ENCODE measurements at places on chromosomes 13 and 19.

DNA sequence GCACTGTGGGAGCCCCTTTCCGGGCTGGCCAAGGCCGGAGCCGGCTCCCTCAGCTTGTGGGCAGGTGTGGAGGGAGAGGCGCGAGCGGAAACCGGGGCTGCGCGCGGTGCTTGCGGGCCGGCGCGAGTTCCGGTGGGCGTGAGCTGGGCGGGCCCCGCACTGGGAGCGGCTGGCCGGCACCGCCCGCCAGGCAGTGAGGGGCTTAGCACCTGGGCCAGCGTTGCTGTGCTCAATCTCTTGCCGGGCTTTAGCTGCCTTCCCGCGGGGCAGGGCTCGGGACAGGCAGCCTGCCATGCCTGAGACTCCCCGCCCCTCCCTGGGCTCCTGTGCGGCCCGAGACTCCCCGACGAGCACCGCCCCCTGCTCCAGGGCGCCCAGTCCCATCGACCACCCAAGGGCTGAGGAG is 405.2 kb upstream of the PRR20A start:
- no peak for DNase-seq

- no peak for DNase-seq
Measured at GRCh38 chr13:97577026-97577425, 143.1 kb downstream of the RAP2A start.

DNA sequence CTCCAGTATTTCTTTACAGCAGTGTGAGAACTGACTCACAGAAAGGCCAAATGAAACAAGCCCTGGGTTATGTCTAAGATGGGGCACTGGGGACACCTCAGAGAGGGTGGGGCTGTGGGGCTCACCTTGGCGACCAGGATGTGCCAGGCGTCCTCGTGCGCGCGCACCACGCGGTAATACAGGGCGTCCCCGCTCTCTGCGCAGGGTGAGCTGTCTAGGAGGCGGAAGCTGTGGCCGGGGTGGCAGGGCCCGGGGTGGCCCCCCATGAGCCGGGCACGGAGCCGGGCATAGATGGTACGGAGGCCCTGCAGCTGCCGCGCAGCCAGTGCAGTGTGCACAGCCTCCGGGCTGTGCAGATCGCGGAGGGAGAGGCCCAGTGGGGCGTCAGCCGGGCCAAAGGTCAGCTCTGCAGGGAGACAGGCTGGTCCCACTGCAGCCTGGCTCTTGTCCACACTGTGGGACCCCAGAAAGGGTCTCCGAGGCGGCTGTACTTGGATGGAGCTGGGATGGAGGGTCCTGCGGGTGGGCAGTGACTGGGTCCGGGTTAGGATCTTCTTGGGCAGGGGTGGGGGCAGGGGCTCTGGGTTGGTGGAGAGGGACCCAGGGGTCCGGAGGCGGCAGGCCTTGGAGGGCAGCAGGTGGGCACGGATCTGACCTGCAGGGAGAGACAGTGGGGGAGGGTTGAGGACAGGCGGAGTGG is 3.4 kb downstream of the PEAK3 start:
- DNase-seq = no peak

DNA sequence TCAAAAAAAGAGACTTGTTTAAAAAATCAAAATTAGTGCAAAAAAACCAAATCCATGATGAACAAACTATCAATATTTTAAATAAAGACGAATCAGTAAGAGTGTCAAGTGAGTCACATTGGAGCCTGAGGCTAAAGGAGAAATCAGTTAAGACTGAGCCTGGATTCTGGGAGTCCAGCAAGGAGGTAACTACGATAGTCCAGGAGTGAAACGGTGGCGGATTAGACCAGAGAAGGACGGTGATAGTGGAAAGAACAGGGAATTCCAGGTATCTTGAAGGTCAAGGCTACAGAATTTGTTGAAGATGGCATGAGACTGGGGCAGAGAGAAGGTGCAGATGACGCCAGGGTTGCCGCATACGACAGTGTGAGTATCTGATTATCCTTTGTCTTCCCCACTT is 7.0 kb upstream of the NPAS1 start:
- no peak for DNase-seq

- DNase-seq = no peak
Measured at GRCh38 chr13:53110181-53110580, 81.6 kb downstream of the OLFM4 start.

GRCh38 chr19:18344582-18344950 is 4.2 kb downstream of the PGPEP1 start:
- no peak for DNase-seq

GRCh38 chr13:90416519-90416918 is 931.0 kb upstream of the MIR17HG start:
- DNase-seq = no peak

DNA sequence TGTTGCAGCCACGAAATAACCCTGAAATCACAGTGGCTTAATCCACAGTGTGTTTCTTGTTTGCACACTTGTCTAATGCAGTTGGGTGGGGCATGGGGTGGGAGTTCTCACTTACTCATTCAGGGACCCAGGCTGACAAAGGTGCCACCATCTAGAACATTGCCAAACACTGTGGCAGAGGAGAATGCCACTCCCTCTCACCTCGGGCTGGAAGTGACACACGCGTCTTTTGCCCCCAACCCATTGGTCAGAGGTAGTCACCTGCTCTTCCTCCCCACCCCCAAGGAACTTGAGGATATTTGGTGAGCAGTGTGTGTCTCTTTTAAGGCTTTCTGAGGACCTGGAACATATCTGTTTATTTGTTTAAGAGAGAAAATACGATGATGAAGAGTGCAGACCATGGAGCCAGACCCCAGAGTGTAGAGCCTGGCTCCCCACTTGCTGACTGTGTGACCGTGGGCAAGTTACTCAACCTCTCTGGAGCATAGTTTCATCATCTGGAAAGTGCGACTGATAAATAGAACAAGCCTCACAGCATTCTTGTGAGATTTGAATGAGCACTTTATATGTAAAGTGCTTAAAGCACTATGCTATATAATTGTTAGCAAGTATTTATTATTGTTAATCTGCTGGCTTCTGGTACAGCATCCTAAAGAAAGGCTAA is 17.4 kb downstream of the GPR183 start:
- no peak for DNase-seq

DNA sequence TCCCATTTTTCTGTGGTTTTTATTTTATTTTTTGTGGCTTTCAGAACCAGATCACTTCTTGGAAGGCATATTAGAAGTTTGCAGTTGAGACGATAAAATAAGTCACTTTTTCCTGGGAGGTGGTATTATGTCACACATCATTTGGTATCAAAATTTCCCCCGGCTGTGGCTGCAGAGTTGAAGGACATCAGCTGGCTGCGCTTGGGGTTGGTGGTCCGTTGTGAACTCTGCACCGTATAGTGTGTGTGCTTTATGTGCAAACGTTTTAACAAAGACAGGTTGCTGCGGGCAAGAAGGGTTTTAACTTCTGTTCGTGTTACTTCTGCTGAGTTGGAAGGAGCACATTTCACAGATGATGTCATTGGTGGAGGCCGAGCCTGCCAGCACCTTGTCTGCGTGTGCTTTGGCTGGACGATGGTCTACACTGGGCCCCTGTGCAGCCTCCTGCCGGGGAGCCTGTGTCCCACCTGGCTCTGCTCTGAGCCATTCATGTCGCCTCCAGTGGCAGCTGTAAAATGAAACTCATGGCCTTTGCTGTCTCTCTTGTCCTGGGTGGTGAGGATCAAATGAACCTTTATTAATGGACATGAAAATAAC is 9.6 kb downstream of the ATP11A start:
- DNase-seq = no peak

DNA sequence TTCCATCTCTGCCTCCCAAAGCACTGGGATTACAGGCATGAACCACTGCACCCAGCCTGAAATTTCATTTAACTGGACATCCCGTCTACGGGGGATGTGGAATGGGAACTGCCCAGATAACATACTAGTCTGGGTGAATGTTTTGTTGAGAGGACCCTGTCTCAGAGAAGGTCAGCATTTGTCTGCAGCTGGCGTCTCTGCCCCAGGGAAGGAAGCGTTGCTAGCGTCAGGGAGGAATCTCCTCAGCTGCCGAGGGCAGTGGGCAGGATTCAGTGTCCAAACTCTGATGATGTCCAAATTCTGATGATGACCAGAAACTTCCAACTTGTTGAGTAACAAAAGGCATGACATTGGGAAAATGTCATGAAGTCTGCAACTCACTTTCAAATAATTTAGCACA is 3.1 kb downstream of the NXNL1 start:
- DNase-seq = no peak

- DNase-seq = peak; percentile 17
Measured at GRCh38 chr19:28358633-28359032, 854.3 kb downstream of the UQCRFS1 start.

DNA sequence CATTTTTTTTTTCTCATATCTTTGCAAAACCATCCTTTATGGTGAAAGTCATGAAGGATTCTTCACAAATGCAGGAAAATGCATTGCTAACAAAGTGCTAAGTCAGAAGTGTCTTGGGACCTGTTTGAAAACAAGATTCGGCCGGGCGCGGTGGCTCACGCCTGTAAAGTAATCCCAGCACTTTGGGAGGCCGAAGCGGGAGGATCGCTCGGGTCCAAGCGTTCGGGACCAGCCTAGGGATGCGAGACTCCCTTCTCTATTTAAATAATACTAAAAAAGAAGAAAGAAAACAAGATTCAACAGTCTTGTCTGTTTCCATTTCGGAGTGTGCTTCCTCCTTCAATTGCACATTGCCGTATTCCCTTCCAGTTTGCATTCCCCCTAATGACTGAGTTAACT is 819 bp downstream of the EID2B start:
- no peak for DNase-seq

GRCh38 chr13:71856548-71857043 is 10.4 kb downstream of the DACH1 start:
- DNase-seq = no peak

DNA sequence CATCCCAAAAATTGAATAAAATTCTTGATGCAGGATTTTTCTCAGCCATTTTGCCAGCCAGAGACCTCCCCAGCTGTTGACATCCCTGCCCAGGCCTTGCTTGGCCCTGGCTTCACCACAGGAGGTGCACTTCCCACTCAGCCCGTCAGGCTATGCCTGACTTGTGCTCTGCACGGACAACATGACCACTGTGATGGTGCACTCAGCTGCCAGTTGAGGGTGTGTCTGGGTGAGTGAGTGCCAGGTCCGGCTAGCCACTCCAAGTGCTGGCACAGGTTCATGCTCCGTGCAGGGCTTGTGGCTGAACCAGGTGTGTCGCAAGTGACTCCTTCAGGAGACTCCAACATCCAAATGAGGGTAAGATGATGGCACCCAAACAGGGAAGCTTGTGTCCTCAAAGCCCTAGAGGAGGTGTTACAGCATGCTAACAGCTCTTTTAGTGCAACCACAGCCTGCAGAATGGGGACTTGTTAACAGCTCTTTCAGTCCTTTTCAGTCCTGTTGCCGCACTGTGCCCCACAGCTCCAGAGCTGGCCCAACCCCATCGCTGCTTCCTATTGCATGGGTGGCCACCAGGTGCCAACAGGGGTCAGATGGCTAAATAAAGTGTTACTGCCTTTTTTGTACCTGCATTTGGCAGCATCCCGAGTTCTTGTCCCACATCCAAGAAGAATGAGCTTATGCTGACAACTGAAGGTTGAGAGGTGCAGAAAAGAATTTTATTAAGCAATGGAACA is 380.7 kb downstream of the SLITRK5 start:
- no peak for DNase-seq

DNA sequence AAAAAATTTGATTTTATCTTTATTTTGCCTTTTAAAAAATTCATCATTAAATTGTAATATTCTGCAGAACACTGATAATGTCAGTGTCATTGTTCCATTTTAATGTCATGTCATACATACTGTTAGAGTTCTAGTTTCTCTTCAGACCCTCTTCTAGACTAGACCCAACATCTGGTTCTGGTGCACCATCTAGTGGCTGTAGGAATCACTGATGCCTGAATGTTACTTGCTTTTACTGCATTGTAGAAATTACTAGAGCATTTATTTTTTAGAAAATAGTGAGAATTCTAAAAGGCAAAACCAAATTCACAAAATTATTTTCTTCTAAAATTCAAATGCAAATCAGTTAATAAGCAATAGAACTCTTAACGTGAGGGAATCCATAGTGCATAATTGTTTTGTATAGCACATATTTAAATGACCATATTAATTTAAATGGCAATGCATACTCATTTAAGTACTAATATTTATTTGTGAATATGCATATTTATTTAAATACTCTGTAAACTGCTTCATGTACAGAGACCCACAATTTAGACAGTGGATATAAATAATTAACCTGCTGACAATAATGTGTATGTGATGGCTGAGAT is 425.7 kb downstream of the KLF12 start:
- peak; percentile 73 for DNase-seq

GRCh38 chr13:37443538-37443937 is 155.0 kb downstream of the POSTN start:
- no peak for DNase-seq

DNA sequence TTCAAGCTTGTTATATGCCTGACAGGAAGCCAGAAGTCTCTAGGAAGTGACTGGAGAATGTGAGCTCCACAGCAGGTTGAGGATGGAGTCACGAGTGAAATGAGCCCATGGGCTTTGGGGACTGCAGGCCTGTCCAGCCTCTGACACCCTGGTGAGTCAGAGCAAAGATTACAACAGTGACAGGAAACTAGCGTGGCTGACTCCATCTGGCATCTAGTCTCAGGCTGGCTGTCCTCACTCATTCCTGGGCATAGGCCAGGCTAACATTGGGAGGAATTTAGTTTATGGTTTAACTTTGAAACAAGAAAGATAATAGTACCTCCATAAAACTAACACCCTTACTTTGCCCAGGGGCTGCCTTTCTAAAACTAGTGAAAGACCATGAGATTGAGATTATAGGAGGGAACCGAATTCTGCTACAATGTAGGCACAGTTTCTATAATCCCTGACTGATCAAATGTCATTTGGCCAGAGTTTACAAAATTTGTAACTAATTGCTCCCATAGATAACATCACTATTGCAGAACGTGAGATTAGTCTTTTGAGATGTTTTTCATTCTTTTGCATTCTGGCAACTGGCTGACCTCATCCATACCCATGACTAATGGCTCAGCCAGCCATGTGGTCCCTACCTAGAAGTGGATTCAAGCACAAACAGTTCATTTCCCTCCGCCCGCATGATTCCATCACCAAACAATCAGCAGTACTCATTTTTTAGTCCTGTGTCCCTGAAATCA is 28.4 kb downstream of the PSG1 start:
- DNase-seq = no peak
